Stimulated activated CD4-positive, alpha-beta T cell treated with anti-CD3 and anti-CD28 coated beads, TNF-alpha, amount 100 ng/mL, for 48 hours (primary cell): ENCODE measurements at places on chromosomes 11 and 22.

GRCh38 chr11:16786131-16786530 is 47.7 kb downstream of the C11orf58 start:
- DNase-seq = no peak

DNA sequence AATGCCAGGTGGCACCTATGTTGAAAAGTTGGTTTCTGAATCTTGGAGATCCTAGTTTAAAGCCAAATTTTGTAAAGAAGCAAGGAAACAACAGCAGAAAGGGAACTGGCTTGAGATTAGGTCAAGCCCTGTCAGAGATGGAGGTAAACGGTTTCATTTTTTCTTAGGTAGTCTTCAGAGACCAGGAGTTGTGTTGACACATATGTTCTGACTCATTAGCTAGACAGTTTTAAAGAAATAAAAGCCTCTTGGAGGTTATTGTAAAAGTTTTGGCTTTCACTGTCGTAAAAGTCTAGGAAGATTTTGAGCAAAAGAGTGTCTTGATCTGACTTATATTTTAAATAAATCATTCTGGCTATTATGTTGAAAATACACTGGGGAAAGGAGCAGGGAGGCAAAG is 151.5 kb upstream of the CTSC start:
- no peak for DNase-seq

DNA sequence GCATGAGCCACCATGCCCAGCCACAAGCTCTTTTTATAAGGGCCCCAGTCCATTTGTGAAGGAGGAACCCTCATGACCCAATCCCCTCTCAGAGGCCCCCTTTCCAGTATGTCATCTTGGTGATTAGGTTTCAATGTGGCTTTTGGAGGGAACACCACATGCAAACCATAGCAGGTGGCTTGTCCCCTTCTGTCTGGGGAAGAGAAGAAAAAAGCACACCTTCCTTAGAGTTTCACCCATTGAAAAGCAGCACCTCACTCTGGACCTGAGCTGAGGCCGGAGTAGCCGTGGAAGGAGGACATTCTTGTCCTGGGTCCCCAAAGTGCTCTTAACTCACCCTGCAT is 25.4 kb downstream of the NEAT1 start:
- no peak for DNase-seq

- no peak for DNase-seq
Observed at GRCh38 chr11:6438979-6439571, 1.7 kb downstream of the HPX start.

- DNase-seq = no peak
Observed at GRCh38 chr11:126607374-126607773, 251.9 kb downstream of the ST3GAL4 start.

DNA sequence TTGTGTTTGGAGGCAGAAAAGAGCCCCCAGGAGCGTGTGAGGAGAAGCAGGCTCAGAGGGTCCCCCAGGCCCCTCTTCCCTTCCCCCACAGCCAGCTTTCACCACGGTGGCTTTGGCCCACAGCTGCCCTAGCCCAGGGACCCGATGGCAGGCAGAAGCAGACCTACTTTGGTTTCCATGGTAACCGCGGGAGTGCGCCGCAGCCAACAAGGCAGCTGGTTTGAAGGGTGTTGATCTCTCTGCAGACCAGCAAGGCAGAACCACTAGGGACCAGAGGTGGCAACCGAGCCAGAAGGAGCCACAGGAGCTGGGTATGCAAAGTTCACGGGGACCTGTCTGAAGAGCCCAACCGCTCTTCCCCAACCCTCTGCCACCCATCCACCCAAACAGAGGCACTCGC is 69.4 kb downstream of the BUD13 start:
- no peak for DNase-seq

DNA sequence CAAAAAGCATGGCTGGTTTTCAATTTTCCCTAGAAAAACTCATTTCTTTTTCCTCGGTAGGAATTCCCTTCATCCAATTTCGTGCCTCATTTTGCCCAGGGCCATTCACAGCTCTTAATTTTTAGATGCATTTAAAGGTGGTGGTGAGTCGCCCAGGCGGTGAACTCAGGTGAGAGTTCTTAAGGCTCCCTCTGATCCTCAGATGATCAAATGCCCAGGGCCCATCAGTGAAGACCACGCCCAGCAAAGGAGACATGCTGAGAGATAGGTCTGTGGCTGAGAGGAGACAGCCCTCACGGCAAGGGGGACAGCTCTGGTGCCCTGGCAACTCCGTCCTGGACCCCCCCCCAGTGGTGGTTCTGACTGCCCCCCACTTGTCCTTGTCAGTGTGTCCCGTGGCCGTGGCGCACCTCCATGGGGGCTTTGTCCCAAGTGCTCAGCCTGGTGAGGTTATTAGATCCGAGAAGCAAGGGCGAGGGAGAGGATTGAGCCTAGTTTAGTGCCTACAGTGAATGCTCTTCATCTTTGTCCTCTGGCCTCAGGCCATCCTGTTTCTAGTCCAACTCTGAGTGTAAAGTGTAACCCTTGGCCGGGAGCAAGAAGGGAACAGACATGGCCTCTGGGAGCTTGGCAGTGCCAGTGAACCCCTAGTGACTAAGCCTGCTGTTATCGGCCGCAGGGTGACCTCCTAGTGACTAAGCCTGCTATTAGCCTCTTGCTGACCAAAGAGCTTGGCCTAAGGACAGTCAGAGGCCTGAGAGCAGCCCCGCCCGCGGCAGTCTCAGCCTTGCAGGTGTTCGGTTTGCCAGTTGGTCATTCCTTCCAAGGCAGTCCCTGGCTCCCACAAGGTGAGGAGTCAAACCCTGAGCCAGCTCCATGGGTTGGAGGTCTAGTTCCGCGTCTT is 83.5 kb downstream of the CTTN start:
- DNase-seq = no peak

DNA sequence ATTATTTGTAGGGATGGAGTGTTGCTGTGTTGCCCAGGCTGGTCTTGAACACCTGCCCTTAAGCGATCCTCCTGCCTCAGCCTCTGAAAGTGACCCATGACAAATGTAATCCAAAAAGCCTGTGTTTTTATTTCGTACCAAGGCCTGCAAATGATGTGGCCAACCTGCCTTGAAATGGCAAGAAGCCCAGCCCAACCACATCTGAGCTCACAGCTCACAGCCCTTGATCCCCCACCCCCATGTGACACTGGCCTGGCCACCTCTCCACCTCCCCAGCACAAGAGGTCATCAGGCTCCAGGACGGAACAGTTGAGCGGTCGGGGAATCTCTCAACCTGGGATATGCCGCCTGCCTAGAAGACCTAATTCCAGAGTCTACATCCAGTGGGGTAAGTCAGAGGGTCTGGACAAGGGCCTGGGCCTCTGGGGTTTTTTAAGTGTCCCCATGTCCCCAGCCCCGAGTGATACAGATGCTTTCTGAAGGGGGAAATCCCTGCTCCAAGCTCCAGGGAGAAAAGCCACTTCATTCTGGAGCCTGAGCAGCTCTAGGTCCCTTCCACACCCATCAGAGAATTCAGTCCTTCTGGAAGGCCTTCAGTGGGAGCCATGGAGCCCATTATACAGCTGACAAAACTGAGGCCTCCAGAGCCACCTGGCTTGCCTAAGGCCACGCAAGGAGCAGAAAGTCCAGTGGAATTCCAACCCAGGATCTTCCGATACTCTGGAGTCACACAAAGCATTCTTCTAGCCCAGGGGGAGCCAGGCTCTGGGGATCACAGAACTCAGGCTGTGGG is 70.7 kb downstream of the MN1 start:
- no peak for DNase-seq

DNA sequence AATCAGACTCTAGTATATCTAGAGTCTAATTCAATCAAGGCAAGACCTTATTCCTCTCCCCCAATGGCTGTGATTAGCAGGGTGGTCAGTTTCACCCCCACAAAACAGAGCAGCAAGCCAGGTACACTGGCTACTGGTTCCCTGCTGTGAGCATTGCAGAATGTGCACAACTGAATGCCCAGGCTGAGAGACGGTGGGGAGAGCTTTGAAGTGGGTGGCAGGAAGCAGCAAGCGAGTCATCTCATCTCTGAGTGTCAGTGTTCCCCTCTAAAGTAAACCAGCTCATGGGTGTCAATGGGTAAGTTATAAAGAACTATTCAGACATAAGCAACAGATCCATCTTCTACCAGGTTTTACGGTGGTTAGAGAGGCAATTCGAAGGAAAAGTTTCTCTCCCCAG is 37.6 kb downstream of the GAB4 start:
- DNase-seq = no peak

GRCh38 chr11:94732617-94733281 is 35.4 kb upstream of the AMOTL1 start:
- DNase-seq = no peak

GRCh38 chr11:14374922-14375830 is 16.2 kb upstream of the RRAS2 start:
- no peak for DNase-seq

GRCh38 chr11:34620820-34621792 is at the start of gene EHF:
TSS of gene EHF (plus strand) at chr11:34621093. CDS start at chr11:34642631, 21,538 bp downstream.
- DNase-seq = no peak
